ENCODE measurements at places on chromosomes 1 and 21.

GRCh38 chr21:33259995-33260394 is 6.2 kb upstream of the IL10RB start:
- DNase-seq = no peak

- DNase-seq = no peak
Measured at GRCh38 chr1:181062836-181063428, 25.6 kb upstream of the IER5 start.

GRCh38 chr1:181100015-181100905 is 11.8 kb downstream of the IER5 start:
- DNase-seq = no peak

DNA sequence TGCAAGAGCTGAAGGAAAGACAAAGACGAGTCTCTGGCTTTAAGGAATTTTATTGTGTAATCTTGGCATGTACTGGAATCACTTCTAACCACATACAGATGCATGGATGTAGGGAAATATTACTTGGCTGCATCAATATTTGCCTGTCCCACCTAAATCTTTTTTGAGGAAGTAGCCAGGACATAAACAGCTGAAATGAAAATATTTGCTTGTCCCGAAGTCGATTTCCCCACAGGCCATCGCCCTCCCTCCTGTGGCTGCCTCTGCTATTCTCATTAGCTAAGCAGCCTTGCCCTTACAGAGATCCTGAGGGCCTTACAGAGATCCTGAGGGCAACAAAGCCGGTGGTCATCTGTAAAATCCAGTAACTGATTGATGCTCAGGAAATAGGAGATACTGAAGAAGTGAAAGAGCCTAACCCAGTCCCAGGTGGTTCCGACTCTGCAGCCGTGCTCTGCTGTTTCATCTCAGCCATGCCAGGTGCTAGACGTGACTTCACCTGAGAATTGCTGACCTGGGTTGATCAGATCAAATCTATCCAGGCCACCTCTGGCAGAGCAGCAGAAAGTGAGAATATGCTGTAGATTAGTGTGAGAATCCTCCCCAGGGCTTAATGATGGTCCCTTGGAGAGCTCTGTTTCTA is 25.5 kb downstream of the MAN1C1 start:
- DNase-seq = no peak

- DNase-seq = no peak
Measured at GRCh38 chr1:6007318-6008083, 15.3 kb upstream of the NPHP4 start.

DNA sequence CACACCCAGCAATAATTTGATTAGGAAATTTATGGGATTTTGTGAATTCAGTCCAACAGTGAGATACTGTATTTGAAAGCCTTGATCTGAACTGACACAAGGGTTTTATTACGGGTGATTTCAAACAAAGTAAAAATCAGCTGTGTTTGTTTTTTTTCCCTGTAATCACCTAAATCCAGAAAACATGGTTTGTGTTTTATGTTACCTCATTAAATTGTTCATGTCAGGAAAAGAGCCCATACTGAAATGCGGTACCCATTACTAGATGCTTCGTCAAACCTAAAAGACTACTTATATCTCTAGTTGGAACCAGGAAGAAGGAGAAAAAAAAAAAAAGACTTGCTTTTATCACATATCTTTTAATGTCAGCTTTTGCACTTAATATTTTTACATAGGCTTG is 811.9 kb upstream of the RGS18 start:
- no peak for DNase-seq

DNA sequence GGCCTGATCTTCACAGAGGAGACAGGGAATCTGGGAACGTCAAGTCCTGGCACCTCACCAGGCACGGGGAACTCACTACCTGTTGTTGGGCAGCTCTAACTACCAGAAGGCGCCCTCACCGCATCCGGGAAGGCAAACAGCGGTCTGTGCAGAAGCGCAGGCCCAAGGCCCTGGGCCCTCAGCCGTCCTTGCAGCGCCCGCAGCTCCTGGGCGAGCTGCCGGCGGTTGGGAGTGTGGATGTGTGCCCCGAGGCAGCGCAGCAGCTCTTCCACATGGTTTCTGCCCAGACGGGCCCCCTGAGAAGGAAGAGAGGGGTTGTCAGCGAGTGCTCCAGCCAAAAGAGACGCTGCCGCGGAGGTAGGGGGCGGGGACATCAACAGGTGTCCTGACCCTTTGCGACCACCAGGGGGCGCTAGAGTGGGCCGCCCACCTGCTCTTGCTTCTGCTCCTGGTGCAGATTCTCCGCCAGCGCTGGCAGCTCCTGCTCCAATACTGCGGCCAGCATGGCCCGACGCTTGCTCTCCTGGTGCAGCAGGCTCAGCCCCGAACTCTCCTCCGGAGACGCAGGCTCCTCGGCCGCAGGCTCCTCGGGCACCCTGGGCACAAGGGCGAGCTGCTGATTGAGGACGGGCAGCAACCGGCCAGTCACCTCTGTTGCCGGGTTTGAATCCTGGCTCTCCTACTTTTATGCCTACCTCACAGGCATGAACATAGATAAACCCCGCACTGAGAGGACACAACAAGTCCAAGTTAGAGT is 9.3 kb downstream of the MAP3K6 start:
- no peak for DNase-seq

- no peak for DNase-seq
Measured at GRCh38 chr1:209911746-209912145, 26.3 kb upstream of the SYT14 start.

- no peak for DNase-seq
Measured at GRCh38 chr1:155093911-155094621, 15.4 kb downstream of the EFNA3 start.

GRCh38 chr1:239558559-239558958 is 172.2 kb downstream of the CHRM3 start:
- DNase-seq = no peak

- DNase-seq = no peak
Measured at GRCh38 chr1:91891454-91891853, 5.5 kb upstream of the TGFBR3 start.

DNA sequence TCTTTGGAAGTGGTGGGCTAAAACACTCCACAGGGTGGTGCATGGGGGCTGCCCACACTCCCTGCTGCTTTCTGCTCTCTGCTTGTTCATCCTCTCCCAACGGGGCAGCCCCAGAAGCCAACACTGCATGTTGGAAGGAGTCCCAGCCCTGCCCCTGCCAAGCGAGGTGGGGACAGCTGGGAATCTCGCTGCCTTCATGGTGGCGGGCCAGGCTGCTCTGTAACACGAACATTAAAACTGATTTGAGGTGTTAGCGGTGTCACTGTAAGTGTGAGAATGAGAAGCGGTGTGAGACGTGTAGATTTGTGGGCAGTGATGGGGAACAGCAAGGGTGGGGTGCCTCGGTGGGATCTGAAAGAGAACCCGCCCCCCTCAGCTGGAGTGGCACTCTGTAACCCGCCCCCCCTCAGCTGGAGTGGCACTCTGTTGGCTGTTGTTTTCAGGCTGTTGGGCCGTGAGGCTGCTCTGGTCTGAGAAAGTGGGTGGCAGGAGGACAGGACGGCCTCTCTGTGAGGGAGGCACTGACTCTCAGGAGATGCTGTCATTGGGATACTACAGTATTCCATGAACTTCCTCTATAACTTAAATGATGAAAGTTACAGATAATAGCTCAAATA is 80.9 kb downstream of the PCBP3 start:
- no peak for DNase-seq

GRCh38 chr1:53220962-53221286 is 490 bp upstream of the CZIB start:
- no peak for DNase-seq

- no peak for DNase-seq
Measured at GRCh38 chr1:57741521-57741920, 317.7 kb upstream of the DAB1 start.

GRCh38 chr1:10143961-10144485 is 66.3 kb upstream of the KIF1B start:
- no peak for DNase-seq

- DNase-seq = no peak
Measured at GRCh38 chr1:61639608-61640336, 85.2 kb downstream of the TM2D1 start.

GRCh38 chr21:28642891-28643290 is 349.8 kb downstream of the LTN1 start:
- DNase-seq = no peak

DNA sequence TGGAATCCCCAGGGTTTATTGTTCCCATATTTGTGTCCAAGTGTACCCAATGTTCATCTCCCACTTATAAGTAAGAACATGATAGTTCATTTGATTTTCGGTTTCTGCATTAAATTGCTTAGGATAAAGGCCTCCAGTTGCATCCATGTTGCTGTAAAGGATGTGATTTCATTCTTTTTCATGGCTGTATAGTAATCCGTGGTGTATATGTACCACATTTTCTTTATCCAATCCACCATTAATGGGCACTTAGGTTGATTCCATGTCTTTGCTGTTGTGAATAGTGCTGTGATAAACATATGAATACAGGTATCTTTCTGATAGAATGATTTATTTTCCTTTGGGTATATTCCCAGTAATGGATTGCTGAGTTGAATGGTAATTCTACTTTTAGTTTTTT is 20.0 kb upstream of the BATF3 start:
- no peak for DNase-seq

- no peak for DNase-seq
Measured at GRCh38 chr1:63665824-63666223, 72.6 kb downstream of the PGM1 start.

- peak; percentile 22 for DNase-seq
Measured at GRCh38 chr1:206002871-206003801, at the start of gene RAB7B. TSS of gene RAB7B (minus strand) at chr1:206003395. CDS start at chr1:205994135, 9,260 bp downstream.

DNA sequence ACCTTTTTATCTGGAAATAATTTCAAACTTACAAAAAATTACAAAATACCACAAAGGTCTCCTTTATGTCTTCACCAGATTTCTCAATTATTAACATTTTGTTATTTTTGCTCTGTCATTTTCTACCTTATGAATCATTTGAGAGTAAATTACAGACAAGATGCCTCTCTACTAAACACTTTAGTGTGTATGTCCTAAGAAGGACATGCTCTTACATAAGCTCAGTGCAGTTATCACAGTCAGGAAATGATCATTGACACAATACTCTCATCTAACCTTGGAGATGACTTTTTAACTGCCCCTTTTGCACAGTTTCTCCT is 378.9 kb upstream of the RUNX1 start:
- DNase-seq = no peak

All from erythroblast (primary cell).